ENCODE measurements at places on chromosomes 12 and 14.
A peak's percentile ranks its signal among the peaks of the same experiment; 100 is the strongest.

GRCh38 chr12:13179211-13180074 is 17.1 kb upstream of the EMP1 start:
- DNase-seq = no peak

GRCh38 chr12:75177997-75178396 is 31.6 kb downstream of the KCNC2 start:
- DNase-seq = peak; percentile 64

DNA sequence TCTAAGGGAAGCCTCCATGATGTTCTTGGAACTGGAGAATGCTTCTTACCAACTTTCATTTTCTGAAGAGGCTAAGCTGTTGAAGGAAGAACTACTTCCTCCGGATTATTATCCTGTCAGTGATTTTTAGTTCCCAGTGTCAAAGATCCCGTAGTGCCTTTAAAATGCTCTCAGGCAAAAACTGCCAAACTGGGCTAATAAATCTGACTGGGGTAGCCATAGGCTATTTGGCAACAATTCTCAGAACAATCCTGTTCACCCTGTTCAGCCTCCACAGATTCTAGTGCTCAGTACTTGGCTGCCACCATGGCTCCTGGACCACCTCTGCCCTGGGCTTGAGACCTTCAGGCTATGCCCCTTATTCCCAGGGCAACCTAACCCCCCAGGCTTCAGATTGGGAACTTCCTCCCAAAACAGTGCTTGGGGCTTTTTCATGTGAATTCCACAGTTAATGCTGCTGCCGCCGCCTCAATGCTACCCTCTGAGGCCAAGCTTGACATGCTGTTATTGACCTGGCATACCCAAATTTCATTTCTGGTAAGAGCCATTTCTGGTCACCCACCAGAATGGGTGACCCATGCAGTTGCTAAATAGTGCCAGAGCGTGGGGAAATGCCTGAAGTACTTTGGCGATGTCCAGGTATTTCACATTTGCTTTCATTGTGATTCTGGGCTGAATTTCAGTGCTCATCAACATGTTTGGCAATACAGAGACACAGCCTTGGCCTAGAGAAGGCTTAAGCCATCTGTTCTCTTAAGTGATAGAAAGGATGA is 110.0 kb upstream of the ARHGAP5 start:
- DNase-seq = no peak

GRCh38 chr14:101834800-101835547 is 73.5 kb downstream of the PPP2R5C start:
- no peak for DNase-seq

DNA sequence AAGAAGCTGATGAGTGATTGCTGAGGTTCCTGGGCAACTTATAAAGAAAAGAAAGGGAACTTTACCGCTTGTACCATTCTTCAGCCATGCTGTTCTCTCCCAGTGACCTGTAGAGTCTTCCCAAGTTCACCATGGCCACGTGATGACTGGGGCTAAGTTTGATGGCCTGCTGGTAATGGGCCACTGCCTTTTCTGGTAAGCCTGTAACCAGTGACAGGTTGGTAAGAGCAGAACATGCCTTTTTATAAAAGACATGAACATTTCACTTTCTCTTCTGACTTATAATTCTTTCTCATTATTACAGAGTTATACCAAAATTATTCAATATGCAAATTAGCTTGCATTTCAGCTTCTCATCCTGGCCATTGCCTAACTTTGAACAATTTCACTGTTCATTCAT is 20.9 kb upstream of the OVCH1 start:
- DNase-seq = no peak

GRCh38 chr14:100902295-100903133 is 1.0 kb downstream of the RTL1 start:
- peak; percentile 5 for DNase-seq

DNA sequence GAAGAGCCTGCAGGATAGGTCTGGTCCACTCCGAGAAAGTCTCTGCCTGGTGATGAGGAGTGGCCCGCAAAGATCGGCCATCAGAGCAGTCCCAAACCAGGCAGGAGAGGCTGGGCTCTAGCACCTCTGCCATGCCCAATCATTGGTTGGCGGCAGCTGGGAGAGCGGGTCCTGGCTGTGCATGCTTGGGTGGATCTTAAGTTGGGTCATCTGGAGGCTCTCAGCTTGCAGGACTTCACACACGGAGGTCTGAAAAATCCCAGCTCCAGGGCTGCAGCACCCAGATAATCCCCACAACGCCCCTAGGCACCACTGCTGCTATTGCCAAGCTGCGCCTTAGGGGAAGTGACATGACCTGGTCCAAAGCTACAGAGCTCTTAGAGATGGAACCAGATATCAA is 766.7 kb upstream of the TBX3 start:
- no peak for DNase-seq

- DNase-seq = no peak
Observed at GRCh38 chr14:100890061-100890850, 13.3 kb downstream of the RTL1 start.

DNA sequence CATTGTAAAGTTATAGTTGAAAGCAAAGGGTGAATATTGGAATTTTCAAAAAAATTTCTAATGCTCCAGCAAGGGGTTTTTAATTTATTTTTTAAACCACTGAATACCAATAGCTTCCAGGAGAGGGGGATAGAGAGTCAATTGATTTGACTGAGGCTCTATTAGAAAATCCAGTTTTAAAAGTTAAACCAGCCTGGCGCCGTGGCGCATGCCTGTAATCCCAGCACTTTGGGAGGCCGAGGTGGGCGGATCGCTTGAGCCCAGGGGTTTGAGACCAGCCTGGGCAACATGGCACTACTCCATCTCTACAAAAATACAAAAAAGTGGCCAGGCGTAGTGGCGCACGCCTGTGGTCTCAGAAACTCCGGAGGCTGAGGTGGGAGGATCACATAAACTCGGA is 150.1 kb downstream of the SLC38A4 start:
- DNase-seq = peak; percentile 40

- DNase-seq = no peak
Observed at GRCh38 chr14:23362200-23362599, 2.8 kb downstream of the EFS start.

DNA sequence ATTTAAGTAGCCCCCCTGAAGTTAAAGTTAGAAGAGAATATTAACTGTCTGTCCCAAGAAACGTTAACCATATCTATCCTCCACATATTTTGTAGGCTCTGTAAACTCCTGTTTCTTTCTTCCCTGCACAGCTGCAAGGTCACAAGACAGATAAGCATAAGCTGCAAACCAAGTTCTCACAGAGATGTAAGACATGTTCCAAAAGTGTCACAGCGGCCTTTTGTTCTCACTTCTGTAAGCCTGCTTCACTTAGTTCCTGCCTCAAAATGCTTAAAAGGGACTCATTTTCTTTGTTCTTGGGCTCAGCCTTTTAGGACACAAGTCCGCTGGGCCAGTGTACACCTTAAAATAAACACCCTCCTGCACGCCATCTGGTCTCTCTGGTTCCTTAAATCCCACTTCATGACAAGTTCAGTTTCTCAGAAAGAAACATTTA is 3.2 kb downstream of the RNASE1 start:
- no peak for DNase-seq

DNA sequence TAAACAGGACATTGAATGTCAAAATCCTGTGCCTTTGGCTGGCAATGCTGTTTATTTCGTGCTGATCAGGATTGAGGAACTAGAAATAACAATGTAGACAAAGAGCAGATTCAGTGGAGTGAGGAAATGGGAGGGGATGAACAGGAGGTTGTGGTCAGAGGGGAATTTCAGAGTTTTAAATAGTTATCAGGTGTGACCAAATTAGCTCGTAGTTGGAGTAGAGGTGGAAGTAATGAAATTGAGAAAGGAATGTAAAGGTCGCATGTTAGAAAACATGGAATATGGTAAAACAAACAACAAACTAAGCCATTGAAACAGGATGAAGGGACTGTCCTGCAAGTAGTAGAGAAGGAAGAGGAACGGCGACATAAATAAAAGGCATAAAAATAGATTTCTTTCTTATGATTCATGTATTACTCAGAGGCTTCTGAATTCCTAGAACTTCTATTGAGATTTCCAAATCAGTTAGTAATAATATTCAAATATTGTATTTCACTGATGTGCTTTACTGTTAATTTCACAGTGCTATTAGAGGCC is 9.5 kb upstream of the SAV1 start:
- DNase-seq = peak; percentile 59

GRCh38 chr12:607541-608001 is 55.7 kb downstream of the NINJ2 start:
- DNase-seq = no peak

DNA sequence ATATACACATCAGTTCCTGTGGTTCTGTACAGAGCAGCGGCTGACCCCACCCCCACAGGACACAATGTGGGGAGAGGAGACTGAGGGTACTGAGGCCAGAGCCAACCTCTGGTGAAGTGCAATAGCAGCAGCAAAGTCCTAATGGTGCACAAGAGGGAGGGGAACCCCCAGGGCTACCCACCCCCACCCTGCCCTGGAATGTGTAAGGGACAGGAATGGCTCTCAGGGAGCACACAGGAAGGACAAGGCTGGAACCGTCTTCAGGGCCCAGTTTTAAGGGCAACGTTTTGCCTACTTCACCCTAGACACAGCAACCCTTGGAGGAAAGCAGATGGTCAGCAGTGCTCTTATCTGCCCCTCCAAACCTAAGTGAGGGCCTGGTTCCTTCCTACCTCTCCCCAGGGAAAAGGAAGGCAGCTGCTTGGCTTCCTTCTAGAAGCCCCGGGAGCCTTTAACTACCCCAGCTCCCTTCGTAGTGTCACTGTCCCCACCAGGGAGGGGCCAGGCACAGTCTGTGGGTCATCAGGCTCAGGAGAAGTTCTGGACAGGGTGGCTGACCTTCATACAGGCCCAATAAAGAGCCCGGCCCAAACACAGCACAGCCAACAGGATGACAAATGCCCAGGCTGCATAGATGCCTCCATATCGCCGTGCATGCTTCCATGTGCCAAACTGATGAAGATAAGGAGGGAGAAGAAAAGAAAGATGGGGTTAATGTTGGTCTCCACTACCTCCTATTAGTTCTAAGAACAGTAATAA is 3.0 kb downstream of the PIP4P1 start:
- no peak for DNase-seq

DNA sequence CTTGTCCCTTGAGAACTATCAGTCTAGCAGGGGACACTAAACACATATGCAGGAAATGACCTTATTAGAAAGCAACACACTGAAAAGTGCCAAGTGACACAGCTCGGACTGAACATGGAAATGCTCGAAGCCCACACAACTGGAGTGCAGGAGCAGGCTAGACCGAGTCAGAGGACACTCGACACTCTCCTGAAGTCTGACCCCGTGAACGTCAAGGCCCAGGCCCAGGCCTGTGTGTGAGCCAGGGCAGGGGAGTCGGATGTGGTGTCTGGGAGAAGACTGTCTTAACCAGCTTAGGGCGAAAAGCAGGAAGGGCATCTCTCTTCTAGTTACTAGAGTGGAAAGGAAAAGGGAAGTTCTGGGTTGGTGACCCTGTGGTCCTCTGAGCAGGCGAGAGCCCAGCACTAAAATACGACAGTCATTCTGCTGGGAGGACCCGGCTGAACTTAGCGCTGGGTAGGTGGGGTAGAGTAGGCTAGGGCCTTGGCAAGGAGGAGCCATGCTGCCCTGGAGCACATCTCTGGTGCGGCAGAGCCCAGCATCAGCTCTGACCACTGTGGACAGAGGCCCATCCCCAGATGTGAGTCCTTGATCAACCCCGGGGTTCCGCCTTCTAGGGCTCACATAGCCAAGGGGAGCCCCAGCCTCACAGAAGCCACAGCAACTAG is 93.0 kb downstream of the NTF3 start:
- DNase-seq = no peak

DNA sequence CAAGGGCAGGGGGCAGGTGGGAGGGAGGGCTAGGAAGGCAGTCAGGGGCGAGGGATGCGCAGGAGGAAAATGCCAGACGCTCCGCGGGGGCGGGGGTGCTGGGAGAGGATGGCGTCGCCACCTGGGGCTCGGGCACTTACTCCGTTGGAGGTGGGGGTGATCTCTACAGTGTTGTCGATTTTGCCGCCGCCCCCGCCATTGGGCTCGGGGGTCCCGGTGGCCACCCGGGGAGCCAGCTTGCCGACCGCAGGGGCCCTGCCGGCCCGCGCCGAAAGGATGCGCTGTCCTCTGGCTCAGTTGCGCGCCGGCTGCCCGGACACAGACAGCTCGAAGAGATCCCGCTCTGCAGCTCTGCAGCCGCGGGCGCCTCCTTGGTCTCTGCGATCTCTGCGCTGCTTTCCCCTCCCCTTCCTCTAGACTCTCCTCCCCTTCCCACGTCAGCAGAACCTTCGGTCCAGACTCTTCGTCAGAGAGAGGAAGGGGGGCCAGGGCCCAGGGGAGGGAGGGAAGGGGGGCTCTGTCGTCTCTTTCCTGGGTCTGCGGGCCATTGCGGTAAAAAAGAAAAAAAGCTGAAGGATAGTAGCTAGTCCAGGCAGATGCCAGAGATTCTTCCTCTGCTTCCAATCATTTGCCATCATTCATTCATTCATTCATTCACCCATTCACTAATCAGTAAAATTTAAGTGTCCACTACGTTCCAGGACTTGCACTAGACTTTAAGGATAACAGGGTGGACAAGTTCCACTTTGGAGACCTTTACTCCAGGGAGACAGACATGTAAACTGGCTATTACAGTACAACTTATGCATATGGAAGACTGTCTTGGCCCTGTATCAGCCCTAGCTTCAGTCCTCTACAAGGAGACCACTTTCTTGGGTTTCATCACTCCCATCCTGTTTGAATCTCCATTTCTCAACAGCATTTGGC is at the start of gene SLC22A17:
TSS of gene SLC22A17 (minus strand) at position 382 of the 927 bp plus-strand sequence.
- DNase-seq = peak; percentile 84

- DNase-seq = no peak
Observed at GRCh38 chr14:101713621-101714349, 47.7 kb upstream of the PPP2R5C start.

- DNase-seq = no peak
Observed at GRCh38 chr12:64061868-64062375, 160.2 kb downstream of the KICS2 start.

DNA sequence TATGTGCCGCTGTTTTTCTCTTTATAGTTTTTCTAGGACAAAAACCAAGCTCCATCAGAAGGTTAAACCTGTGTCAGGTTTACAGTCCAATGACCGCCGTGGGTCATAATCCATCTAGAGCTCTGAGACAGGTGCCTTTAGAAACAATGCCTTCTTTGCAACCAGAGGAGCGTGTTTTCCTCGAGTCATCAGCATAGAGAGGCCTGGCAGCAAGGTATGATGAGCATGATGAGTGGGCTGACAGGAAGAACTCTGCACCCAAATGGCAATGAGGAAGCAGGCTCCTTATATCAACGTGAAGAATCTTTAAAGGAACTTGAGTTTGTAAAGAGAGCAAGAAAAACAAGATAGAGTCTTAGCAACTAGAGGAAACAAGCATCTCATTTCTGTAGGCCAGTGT is 60.5 kb upstream of the NUDT4 start:
- DNase-seq = no peak

GRCh38 chr12:32344047-32344446 is 55.3 kb upstream of the FGD4 start:
- no peak for DNase-seq

DNA sequence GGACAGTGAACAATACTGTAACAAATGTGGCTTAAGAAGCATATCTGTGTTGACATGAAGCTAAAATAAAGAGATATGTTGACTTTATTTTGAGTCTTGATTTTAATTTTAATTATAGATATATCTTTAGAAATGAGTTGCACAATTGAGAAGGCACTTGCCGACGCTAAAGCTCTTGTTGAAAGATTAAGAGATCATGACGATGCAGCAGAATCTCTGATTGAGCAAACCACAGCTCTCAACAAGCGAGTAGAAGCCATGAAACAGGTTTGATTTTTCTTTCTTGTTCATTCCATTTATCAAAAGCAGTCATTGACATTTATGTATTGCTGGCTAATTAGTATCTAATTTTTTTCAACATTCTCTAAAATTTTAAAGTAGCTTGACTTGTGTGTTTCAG is 15.8 kb downstream of the FGFR1OP2 start:
- no peak for DNase-seq

GRCh38 chr14:98244162-98244948 is 1027.6 kb downstream of the BCL11B start:
- no peak for DNase-seq

Measured in fibroblast of skin of left quadriceps (primary cell).